Activated T-helper 1 cell treated with anti-CD3 and anti-CD28 coated beads, Interleukin-2, amount 50 U/mL, for 16 hours (primary cell): ENCODE measurements at places on chromosomes 5 and 9.

DNA sequence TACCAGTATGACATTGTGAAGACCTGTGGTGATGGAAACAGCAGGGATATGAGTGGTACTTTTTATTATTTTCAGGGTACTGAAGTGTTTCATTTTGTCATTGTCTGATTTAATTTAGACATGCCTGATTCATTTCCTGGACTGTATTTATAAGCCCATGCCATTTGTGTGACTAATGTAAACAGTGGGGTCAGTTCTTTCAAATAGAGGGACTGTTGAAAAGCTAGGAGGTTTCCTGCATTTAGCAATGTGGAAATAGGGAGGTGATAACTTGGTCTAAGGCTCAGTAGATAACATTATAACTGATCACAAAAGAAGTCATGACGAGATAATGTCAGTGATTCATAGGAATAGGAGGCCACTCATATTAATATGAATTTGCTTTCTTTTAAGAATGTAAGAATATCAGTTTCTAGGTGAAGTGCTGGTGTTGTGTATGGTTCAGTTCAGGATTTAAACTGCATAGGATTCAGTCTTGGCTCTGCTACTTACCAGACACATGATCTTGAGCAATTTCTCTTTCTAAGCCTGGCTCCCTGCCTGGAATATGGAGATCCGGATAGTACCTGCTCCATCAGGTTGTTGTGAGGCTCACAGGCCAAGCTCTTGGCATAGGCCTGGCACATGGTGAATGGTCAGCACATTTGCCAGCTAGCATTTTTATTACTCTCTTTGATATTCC, 7.5 kb downstream of the RASGRF2 start:
- DNase-seq: no peak

- DNase-seq: no peak
Measured at GRCh38 chr5:17339841-17340240, 122.4 kb downstream of the BASP1 start.

DNA sequence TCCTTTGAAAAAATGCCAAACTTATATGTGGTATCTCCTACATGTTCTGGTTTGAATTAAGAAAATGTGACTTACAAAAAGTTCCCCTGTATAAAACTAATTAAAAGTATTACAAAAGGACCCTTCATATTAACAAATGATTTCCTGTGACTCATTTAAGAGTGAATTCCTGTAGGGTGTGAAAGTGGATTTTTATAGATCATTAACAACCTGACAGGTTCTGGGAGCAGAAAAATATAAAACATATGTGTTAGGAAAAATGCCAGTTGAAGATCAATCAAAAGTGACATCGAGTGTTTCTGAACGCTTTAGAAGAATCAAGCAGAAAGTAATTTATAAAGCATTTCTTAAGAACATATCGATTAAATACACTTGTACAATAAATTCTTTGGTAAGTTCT, 35.5 kb downstream of the CAMK4 start:
- no peak for DNase-seq

DNA sequence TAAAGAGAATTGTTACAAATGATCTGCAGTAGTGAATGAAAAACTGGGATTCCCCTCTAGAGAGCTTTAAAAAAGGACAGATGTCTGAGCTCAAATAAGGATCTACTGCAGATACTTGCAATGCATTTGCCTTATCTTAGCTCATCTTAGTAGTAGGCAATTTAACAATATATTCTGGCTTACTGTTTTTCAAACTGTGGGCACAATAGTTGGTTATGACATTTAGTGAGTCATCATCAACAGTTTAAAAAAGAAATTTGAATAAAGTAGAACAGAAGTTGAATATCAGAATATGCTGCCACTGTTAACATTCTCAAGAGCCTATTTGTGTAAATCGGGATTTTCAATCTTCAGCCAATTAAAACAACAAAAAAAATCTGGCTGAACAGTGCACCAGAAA, 6.7 kb upstream of the CAST start:
- DNase-seq: no peak

- no peak for DNase-seq
Measured at GRCh38 chr9:137658781-137659180, 40.0 kb downstream of the EHMT1 start.

DNA sequence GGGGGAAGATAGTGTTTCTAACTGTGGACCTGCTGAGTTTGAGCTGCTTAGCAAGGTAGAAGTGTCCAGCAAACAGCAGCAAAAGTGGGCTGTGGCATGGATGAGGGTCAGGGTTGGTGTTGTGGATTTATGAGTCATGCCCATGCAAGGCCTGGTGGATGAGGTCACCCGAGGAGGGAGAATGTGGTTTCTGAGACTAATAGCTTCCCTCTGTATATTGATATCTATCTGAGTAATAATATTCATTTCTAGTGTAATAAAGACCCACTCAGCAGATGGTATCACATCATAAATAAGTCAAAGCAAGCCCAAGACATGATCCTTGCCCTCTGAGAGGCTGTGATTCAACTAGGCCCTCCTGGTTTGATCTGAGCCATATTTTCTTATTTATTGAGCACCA, 597.8 kb upstream of the CLINT1 start:
- no peak for DNase-seq

- DNase-seq: no peak
Measured at GRCh38 chr5:2006193-2006970, 123.7 kb upstream of the IRX4 start.

DNA sequence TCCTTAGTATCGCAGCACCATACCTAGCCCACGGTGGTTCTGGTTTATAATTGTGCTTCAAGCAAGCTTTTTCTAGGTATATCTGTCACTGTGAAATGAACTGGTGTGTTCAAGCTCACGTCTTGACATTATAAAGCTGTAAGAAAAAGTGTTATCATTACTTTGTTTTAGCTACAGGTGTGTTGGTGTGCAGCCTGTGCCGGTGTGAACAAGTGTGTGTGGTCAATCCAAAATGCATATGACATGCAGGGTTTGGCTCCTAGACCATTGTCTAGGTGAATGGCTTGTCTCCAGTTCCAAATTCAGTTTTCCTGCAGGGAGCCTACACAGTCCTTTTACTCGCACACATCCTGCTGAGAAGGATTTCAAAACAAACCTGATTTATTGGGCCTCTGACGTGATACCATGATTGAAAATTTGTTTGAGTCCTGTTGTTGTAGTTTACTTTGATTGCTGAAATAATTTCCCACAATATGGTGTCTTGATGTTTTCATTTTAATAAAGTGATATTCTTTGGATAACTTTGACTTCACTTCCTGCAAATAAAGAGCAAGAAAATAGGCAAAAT, 3.7 kb downstream of the LSM11 start:
- DNase-seq: no peak

DNA sequence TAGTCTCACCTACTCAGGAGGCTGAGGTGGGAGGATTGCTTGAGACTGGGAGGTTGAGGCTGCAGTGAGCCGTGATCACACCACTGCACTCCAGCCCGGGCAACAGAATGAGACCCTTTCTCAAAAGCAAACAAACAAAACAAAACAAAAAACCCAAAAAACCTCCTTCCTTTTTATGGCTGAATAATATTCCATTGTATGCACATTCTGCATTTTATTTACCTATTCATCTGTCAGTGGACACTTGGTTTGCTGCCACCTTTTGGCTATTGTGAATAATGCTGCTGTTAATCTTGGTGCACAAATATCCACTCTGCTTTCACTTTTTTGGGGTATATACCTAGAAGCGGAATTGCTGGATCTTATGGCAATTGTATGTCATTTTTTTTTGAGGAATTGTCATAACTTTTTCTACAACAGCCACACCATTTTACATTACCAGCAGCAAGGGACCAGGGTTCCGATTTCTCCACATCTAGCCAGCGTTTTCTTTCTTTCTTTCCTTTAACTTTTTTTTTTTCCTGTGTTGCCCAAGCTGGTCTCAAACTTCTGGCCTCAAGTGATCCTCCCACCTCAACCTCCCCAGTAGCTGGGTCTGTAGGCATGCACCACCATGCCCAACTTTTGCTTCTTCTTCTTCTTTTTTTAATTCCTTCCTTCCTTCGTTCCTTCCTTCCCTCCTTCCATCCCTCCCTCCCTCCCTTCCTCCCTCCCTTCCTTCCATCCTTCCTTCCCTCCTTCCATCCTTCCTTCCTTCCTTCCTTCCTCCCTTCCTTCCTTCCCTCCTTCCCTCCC, 30.6 kb downstream of the NKX2-5 start:
- DNase-seq: no peak

- DNase-seq: no peak
Measured at GRCh38 chr5:41246376-41246775, 33.0 kb upstream of the C6 start.

GRCh38 chr9:4674783-4675182, 4.6 kb upstream of the CDC37L1 start:
- no peak for DNase-seq

DNA sequence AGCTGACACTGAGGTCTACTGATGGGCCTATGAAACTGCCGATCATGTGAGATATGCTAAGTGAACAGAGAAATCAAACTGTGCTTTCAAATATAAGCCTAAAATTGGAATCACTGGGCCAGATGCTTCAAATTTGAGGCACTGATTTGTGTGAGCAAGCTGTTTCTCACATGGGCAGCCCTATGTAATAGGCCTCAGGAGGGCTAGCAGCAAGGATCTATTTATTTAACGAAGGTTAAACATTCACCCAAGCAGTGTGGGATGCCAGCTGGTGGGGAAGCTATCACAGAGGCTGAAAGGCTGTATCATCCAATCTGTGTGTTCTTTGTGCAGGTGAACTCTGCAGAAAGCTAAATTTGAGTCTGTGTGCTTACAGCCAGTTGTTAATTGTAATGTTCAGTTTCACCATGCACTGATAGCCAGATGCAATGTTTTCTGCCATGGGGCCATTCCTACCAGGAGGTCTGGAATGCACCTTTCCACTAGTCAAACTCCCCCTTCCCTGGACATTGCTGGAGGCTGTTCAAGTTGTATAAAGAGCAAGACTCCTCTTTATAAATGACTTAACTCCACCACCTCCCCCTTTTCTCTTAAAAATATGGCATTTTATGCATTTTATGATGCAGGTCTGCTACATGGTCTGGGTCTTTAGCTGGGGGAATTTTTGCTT, 228.9 kb downstream of the SH3GL2 start:
- no peak for DNase-seq

GRCh38 chr5:170596482-170597044, 92.7 kb downstream of the KCNIP1 start:
- DNase-seq: no peak

- peak; percentile 71 for DNase-seq
Measured at GRCh38 chr9:127869310-127870152, 7.9 kb downstream of the AK1 start.

DNA sequence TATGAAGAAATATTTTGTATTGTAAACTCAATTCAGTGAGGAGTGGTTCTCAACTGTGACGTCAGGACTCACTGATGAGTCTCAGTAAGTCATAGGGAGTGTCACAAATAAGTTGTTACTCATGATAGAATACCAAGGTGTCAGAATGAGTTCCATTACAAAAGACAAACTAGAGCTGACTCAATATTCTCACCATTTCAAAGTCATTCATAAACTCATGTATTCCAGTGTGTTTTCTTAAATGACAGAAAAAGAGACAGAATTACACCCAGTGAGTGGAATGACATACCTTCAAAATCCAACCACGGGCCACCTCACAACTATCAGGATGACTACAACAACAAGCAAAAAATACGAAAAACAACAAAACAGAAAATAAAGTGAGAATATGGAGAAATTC, 321.5 kb downstream of the ENC1 start:
- no peak for DNase-seq

- DNase-seq: no peak
Measured at GRCh38 chr9:133850161-133850560, 112.0 kb upstream of the SARDH start.

DNA sequence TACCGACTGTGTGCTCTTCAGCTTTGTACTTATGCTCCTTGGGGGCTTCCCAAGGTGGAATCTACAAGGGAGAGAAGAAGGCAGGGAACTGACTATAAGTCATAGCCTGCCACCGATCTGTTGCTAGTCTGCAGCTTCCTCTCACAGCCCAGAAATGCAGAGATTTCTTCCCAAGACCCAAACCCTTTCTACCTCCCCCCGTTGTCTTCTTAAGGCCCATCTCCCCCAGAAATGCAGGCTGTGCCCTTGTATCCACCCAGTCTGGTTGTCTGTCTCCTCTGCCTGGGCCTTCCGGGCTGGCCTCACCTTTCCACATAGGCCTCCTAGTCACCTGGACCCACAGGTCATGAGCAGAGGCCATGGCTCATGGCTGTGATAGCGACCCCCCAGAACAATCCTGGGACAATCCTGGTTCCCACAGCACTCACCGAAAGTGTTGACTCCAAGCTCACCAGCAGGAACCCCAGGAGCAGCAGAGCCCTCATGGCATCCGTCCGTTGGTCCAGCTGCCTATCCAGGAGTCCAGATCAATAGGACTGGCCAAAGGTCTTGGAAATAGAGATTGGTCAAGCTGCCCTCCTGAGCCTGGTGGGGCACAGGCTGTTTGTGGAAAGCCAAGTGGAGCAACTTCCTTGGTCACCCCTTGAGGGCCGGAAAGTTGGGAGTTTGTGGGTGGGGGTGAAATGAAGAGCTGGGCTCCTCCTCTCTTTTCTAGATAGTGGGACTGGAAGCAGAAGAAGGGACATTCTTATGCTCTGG, at the start of gene F12:
F12 (minus strand) TSS at position 522 of the 759 bp plus-strand sequence; CDS start at position 485, 37 bp downstream.
- no peak for DNase-seq

- DNase-seq: no peak
Measured at GRCh38 chr5:39140558-39141168, 66.5 kb upstream of the RICTOR start.

DNA sequence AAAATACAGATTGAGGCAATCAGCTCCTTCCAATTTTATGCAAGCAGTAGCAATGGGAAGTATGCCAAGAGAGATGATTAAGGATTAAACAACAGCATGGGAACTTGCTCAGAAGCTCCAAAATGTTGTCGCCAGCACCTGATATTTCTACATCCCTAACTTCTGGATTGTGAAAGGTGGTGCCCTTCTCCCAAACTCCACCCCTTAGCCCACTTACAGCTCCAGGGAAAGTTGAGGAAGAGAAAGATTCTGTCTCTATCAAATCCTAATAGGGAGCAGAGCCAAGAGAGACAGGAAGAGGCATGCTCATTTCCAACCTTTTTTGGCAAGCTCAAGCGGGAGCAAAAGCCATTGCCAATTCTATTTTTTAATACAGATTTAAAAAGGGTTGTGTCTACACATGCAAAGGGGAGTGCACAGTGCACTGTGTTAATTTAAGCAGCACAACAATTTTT, 92.4 kb upstream of the NR3C1 start:
- DNase-seq: no peak

- no peak for DNase-seq
Measured at GRCh38 chr5:1720396-1721110, 79.1 kb downstream of the MRPL36 start.

DNA sequence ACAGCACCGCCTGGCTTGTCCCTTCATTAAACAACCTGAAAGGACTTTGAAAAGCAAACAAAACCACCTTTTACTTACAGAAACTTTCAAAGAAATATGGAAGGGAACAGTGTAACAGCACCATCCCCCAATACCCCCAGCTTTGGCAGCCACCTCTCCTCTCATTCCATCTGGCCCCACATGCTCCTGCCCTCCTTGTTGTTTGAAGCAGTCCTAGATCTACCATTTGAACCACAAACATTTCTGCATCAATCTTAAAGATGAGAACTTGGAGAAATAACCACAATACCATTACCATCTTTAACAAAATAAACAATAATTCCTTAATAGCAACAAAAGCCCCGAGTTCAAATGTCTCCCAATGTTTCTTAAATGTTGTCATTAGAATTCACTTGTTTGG, 17.8 kb upstream of the COL15A1 start:
- no peak for DNase-seq

- no peak for DNase-seq
Measured at GRCh38 chr5:10290438-10290837, 17.3 kb downstream of the CMBL start.

GRCh38 chr9:31185831-31186230, 1198.6 kb upstream of the ACO1 start:
- DNase-seq: no peak

GRCh38 chr5:139768807-139769465, 26.7 kb upstream of the PSD2 start:
- no peak for DNase-seq
